ENCODE measurements at places on chromosomes 6 and 20.

GRCh38 chr20:45946149-45946970 is 11.9 kb downstream of the PCIF1 start:
- peak overlapping the region; percentile 61 for H3K27ac ChIP-seq
- DNase-seq = peak; percentile 82
- no peak overlapping the region for H3K4me3 ChIP-seq
- peaks cover 13% of the 10 kb centered on the region for H3K4me1 ChIP-seq
- H3K27me3 ChIP-seq = no peaks in the 10 kb centered on the region
- H3K36me3 ChIP-seq = peaks cover 15% of the 10 kb centered on the region

- no peak overlapping the region for H3K4me3 ChIP-seq
- peak; percentile 20 for DNase-seq
- H3K36me3 ChIP-seq = peaks cover 8% of the 10 kb centered on the region
- no peak overlapping the region for H3K27ac ChIP-seq
Measured at GRCh38 chr20:33753763-33754162, 22.0 kb downstream of the ZNF341 start.

DNA sequence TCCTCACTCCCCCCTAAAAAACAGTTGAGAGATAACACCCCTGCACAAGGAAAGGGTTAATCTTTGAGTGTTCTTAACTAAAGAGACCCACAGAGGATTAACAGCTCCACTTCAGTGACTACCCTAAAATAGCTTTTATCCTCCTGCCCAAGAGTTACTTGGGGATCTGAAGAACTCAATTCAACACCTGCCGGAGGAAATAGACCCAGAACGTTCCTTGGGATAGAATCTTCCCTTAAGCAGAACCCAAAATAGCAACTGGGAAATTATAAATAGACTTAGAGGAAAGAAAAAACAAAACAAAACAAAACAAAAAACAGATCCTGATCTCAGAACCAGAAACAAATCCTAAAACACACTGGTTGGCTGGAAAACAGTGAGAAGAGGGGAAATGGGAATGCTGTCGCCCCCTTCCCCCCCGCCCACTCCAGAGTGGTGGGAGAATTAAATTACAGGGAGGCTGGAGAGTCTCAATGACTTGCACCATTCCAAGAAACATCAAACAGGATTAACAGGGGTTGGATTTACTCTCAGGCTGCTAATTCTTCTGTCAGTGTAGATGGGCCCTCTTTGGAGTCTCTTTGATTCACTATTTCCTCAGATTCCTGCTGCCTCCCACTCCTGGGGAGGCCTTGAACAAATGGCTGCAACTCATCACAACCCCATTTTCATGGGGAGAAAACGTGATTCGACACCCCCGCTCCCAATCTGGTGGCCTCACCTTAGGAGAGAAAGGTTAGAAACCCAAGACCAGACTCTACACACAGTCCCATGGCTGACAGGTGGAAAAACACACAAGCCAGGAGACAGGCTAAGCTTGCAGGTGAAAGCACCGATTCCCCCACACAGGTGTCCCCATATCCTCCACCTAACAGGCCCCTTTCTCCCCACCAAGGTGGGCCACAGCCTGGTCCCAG is 1.4 kb downstream of the PLAGL2 start:
- H3K4me1 ChIP-seq = peaks cover 44% of the 10 kb centered on the region
- H3K27me3 ChIP-seq = no peaks in the 10 kb centered on the region
- DNase-seq = peak; percentile 16
- 0 out of 2 replicates have a peak, but pooled peaks cover 1% of the 10 kb centered on the region for H3K36me3 ChIP-seq

- no peaks in the 10 kb centered on the region for H3K27me3 ChIP-seq
- no peak overlapping the region for H3K4me3 ChIP-seq
- H3K27ac ChIP-seq = no peak overlapping the region
- H3K4me1 ChIP-seq = no peaks in the 10 kb centered on the region
- peak; percentile 8 for DNase-seq
Measured at GRCh38 chr6:69948479-69949114, 82.2 kb downstream of the COL19A1 start.

DNA sequence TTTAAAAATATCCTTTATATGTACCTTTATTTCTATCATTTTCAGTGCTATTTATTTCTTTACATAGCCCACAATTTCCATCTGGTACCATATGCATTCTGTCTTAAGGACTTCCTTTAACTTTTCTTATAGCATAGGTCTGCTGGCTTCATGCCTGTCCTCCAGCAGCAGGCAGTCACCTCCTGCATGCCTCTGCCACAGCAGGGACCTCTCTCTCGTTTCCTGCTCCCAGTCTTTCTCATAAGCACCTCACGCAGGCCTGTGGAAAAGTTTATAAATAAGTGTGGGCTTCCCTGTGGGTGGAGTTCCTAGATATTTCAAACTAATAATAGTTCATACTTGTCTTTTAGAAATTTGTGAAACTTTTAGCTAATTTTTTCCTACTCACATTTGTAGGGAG is 133.9 kb downstream of the KCNQ5 start:
- no peak overlapping the region for H3K4me3 ChIP-seq
- no peaks in the 10 kb centered on the region for H3K36me3 ChIP-seq
- no peak overlapping the region for H3K27ac ChIP-seq
- no peak for DNase-seq
- peaks cover 18% of the 10 kb centered on the region for H3K4me1 ChIP-seq

- no peak overlapping the region for H3K27ac ChIP-seq
- H3K27me3 ChIP-seq = no peaks in the 10 kb centered on the region
- H3K36me3 ChIP-seq = no peaks in the 10 kb centered on the region
- no peak overlapping the region for H3K4me3 ChIP-seq
Measured at GRCh38 chr6:111753573-111753972, 119.7 kb downstream of the FYN start.

- peaks cover 9% of the 10 kb centered on the region for H3K27me3 ChIP-seq
- H3K27ac ChIP-seq = no peak overlapping the region
- no peaks in the 10 kb centered on the region for H3K36me3 ChIP-seq
- no peaks in the 10 kb centered on the region for H3K4me1 ChIP-seq
- no peak overlapping the region for H3K4me3 ChIP-seq
Measured at GRCh38 chr20:40741507-40742106, 52.6 kb upstream of the MAFB start.

DNA sequence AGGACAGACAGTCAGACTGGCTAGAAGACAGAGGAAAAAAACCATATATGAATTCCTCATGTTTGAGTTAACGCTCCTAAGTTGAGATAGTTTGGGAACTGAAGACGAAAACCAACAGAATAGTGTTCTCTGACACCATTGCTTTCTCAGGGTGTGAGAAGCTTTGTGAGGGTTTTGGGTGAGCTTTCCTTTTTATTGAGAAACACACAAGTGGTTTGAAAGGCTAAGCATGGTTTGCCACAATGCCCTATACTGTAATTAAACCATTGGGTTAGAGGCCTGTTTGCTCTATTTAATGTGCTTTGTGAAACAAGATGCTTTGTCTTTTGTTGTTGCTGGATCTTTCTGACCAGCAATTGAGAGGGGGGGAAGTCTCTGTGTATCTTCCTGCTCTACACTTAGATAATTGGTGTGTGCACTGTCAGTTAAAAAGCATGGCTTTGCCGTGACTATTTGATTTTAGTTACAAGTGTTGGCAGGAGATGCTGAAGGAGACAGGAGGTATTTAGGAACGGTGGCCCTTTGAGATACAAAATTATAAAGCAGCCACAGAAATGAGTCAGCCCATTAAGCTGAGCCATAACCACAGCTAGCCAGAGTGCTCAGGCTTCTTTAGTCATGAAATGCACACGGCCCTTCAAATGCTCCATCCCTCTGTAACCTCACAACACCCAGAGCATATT is 273.0 kb upstream of the PREP start:
- H3K27ac ChIP-seq = peak overlapping the region; percentile 44
- H3K4me3 ChIP-seq = no peak overlapping the region
- DNase-seq = peak; percentile 95
- no peaks in the 10 kb centered on the region for H3K36me3 ChIP-seq
- no peaks in the 10 kb centered on the region for H3K27me3 ChIP-seq

DNA sequence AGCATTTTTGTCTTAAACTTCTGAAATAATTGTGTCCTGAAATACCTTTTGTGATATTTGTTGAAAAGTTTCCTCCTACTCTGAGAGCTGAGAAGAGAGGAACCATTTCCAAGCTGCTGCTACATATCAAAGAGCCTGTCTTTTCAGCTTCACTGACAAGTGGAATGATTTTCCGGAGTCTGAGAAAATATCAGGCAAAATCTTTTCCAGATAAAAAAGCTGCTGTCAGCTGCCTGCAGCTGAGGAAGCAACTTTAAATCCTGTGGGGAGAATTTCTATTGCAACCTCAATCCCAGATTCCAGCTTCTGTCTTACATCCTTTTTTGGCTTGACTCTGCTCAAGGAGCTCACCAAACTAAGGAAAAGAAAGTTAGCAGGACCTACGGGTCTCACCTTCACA is 904.3 kb downstream of the PHF3 start:
- H3K27ac ChIP-seq = no peak overlapping the region
- no peak for DNase-seq
- no peaks in the 10 kb centered on the region for H3K4me1 ChIP-seq
- no peak overlapping the region for H3K4me3 ChIP-seq
- no peaks in the 10 kb centered on the region for H3K27me3 ChIP-seq

GRCh38 chr20:56722042-56722441 is 92.9 kb downstream of the TFAP2C start:
- no peak overlapping the region for H3K27ac ChIP-seq
- peak; percentile 26 for DNase-seq
- no peaks in the 10 kb centered on the region for H3K36me3 ChIP-seq
- no peaks in the 10 kb centered on the region for H3K4me1 ChIP-seq

- peak; percentile 70 for DNase-seq
- no peak overlapping the region for H3K4me3 ChIP-seq
- H3K4me1 ChIP-seq = peaks cover 32% of the 10 kb centered on the region
- no peaks in the 10 kb centered on the region for H3K36me3 ChIP-seq
- H3K27ac ChIP-seq = peak overlapping the region; percentile 43
Measured at GRCh38 chr6:53361549-53362031, 12.8 kb upstream of the ELOVL5 start.

DNA sequence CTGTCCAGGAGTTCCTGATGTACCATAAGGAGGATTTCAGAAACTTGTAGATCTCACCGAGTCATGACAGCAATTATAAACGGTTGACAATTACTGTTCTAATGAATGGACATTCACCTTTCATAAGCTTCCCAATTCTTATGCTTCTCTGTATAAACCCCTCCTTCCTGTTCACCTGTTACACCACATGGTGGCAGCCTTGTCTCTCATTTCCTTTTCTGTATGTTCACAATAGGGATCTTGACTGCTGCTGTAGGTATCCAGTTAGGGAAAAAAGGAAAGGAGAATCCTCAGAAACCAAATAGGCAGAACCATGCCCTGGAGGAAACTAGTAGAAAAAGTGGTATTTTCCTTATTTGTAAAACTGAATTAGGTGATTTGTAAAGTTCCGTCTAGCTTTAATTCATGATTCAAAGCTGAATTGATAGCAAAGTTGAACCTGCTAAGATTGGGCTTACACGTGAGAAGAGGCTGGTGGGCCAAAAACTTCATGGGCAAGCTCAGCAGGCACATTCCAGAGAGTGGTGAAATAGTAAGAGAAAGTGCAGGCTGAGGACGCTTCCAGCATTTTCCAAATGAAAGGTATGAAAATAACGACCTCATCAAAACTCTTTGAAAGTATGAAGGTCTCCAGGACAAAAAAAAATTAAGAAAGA is 29.0 kb upstream of the TBPL1 start:
- no peak overlapping the region for H3K27ac ChIP-seq
- H3K4me3 ChIP-seq = no peak overlapping the region
- DNase-seq = peak; percentile 83
- peaks cover 24% of the 10 kb centered on the region for H3K27me3 ChIP-seq
- H3K36me3 ChIP-seq = no peaks in the 10 kb centered on the region
- H3K4me1 ChIP-seq = no peaks in the 10 kb centered on the region

DNA sequence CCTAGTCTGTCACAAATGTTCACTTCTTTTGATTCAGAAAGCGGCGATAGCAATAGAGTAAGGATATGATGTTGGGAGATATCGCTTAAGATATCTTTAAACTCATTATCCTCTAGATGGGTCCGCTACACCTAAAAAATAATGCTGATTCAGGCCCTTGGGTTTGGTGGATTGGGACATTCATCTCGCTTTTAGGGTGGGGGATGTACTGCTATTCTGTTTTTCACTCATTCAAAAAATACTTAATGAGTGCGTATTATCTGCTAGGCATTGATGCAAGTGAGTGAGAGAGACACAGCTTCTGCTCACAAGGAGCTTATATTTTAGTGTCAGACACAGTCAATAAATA is 118.3 kb upstream of the SUPT3H start:
- no peak for DNase-seq
- peaks cover 19% of the 10 kb centered on the region for H3K36me3 ChIP-seq
- H3K4me3 ChIP-seq = no peak overlapping the region
- no peak overlapping the region for H3K27ac ChIP-seq
- no peaks in the 10 kb centered on the region for H3K4me1 ChIP-seq

DNA sequence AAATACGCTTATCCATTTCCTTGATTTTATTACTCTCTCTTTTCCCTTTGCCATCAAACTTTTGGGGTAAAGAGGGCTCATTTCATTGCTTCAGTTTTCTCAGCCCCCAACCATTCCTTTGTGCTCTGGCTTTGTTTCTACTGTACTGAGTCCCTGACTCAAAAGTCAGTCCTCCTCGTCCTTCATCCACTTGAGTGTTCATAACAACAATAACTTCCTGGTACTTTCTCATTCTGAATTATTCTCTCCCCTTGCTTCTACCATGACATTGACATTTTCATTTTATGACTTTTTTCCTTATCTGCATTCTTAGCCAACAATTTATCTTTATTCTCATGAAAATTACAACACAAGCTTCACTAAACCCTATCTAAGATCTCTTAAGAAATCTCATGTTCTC is 911 bp downstream of the ENPP3 start:
- H3K4me1 ChIP-seq = no peaks in the 10 kb centered on the region
- no peaks in the 10 kb centered on the region for H3K27me3 ChIP-seq
- no peak overlapping the region for H3K27ac ChIP-seq
- DNase-seq = no peak
- H3K4me3 ChIP-seq = no peak overlapping the region

DNA sequence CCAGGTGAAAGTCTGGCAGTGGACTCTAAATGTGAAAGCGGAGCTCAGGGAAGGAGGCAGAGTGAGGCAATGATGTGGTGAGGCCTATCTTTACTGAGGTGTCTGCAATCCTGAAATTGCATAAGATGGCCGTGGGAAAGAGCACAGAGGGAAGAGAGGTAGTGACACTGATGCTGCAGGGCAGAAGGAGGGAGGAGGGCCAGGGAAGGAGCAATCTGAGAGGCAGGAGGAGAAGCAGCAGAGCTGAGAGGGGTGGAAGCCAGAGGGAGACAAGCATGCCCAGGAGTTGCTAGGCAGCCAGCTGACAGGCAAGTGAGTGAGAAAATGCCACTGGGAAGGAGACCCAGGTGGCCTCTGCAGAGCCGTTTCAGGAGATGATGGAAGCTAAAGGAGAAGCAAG is 97.4 kb upstream of the CNR1 start:
- H3K4me1 ChIP-seq = no peaks in the 10 kb centered on the region
- no peak for DNase-seq
- H3K36me3 ChIP-seq = no peaks in the 10 kb centered on the region
- no peak overlapping the region for H3K27ac ChIP-seq
- no peaks in the 10 kb centered on the region for H3K27me3 ChIP-seq
- H3K4me3 ChIP-seq = no peak overlapping the region

- no peak overlapping the region for H3K27ac ChIP-seq
- no peak overlapping the region for H3K4me3 ChIP-seq
Measured at GRCh38 chr20:8986631-8987030, 82.3 kb upstream of the PLCB4 start.
